ENCODE measurements at places on chromosomes 5 and 9.

GRCh38 chr5:3277590-3278196, 317.9 kb upstream of the IRX1 start:
- no peak for DNase-seq

DNA sequence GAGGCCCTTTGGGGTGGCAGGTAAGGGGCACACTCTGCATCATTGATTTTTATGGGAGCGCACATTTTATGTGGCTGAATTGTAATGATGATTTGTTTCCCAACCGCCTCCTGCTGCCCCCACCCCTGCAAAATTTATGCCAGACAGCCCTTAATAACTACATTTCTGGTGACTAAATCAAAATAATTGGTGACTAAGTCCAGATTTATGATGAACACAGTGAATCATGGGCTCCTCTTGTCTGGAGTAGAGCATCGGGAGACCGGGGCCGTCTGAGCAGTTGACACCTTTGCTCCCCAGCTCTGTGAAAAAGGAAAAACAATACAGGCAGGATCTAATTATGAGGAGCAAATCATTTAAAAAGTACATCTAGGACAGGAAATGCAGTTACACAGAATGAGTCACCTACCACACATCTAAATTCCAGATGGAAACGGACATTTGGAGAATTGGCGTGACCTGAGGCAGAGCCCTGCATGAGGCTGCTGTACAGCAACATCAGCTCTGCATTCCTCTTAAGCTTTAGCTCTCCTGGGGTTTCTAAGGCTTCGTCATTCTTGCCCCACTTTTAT, 58.9 kb downstream of the DOCK2 start:
- no peak for DNase-seq

DNA sequence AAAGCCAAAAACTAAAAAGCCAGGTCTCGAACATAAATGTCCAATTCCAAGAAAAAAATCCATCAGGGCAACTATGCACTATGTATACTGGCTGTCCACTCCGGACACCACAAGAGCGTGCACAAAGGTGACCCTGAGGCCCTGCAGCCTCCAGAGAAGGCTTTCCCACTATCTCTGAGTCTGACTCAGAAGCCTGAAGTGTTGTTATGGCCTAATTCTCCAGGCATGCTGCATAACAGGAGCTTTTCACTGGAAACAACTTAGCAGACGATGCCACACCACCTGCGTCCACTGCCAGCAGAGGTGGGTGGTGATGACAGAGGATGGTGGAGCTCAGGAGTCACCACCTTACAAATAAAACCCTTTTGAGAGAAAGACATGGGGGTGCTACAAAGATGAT, 63.7 kb downstream of the HABP4 start:
- DNase-seq, result no peak

DNA sequence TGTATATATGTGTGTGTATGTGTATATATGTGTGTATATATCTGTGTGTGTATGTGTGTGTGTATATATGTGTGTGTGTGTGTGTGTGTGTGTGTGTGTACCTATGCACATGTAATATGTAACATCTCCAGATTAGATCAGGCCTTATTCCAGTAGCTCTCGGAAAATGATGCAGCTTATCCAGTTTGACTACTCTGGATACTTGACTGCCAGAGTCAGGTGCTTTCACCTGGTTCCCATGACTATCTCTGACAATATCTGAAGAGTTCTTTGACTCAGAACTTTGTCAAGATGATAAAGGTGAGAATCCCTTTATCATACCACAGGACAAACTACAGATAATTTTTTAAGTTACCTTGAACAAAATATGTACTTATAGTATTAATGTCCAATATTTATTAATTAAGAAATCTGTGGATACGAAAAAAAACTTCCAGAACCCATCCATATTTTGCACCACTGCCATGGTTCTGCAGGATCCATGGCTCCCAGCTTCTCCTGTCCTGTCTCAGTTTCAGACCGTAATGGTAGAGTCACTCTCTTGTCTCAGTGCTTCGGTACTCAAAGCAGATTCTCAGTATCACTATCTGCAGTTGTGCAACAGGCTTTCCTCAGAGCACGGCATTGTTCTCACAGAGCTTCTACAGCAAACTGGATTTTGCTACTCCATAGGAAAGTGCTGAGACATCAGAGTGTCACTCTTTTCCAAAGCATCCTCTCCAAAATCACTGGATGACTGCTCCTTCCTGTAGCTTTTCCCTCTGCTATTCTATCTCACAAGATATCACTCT, 164.4 kb upstream of the SLC12A2 start:
- DNase-seq, result no peak
